ENCODE measurements at places on chromosomes 3 and 15.

DNA sequence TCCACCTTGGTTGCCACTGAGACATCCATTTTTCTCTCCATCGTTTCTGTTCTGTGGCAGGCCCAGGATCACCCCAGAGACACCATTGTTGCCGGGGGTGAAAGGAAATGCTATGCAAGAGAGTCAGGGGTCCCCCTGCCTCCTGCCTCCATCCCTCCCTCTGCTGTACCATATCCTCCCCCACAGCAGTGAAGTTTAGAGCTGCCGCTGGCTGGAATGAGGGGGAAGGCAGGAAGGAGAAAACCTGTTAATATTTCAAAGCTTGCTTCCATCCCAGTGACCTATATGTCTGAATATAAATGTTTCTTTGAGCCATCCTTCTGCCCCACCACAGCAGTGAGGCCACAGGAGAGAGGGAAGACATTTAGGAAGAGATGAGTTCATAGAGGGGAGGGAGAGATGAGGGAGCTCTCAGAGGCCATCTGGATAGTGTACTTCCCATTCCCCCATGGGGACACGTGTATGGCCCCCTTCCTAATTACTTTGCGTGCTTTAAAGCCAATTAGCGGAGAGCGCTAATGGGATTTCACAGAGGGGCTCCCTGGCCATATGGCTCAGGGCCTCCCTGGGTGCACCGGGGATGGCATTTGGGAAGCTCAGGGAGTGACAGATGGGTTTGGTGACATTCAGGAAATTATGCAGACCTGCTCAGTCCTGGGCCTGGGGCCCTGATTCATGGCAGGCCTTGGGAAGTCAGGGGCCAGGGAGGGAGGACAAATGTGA lies 40.4 kb upstream of the CHRNB4 start:
- DNase-seq = no peak

DNA sequence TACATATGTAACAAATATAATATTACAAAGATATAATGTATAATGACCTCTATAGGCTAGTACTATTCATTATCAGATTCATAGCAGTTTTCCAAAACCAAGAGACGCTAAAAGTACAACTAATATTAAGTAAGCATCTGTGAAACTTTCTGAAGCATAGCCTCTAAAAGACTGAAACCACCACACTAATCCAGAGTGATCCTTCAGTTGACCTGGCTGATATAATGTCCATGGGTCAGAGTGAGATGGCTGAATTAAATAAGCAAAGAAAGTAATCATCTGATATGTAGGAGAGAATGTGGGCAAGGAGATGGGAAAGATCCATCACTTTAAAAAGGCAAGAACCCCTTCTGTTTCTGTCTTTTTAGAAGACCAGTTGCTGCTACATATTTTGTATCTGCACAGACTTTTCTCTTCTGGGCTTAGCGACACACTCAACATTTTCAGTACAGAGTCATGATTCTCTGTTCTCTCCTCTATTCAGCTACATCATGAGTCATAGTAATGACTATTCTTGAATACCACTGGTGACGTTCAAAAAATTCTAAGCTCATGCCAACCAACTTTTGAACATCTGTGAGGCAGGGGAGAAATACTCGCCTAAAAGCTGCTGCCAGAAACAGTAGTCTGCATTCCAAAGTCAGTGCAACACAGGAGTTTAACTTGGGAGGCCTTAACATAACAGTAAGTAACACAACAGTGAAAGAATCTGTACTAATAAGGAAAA lies 149.6 kb downstream of the MAGI1 start:
- no peak for DNase-seq

GRCh38 chr3:167350245-167350862 lies 29.7 kb downstream of the ZBBX start:
- no peak for DNase-seq

GRCh38 chr3:117150628-117151027 lies 441.0 kb downstream of the TUSC7 start:
- DNase-seq = no peak

DNA sequence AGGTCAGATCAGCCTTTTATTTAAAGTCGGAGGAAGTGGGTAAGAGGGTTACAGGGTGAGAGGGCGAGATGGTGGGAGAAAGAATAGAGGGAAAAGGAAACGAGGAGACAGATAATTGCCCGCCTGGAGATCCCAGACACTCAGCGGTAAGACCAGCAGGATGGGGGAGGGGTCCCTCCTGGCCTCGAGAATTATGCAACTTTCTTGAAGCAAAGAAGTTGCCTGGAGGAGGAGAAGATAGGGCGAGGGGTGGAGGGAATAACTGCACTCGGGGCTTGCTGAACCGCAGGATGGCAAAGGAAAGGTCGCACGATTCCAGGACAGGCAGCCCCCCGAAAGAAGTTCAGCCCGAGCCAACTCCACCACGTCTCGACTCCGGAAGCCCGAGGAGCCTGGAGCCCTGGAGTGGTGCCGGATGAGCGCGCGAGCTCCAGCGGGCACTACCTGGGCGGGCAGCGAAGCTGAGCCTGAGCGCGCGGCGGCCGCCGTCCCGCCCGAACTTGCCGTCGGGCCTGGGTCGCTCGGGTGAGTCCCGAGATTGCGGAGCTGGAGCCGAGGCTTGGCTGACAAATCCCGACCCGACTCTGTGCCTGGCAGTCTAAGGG lies 402 bp downstream of the WWTR1 start:
- no peak for DNase-seq
